Stimulated activated CD4-positive, alpha-beta T cell treated with anti-CD3 and anti-CD28 coated beads, TNF-alpha, amount 100 ng/mL, for 48 hours (primary cell): ENCODE measurements at places on chromosomes 13 and 19.

GRCh38 chr13:96994017-96994857 lies at the start of gene OXGR1:
Gene OXGR1, minus strand, starts transcription at chr13:96994476. Its CDS starts 6,717 bp downstream, at chr13:96987759.
- no peak for DNase-seq

DNA sequence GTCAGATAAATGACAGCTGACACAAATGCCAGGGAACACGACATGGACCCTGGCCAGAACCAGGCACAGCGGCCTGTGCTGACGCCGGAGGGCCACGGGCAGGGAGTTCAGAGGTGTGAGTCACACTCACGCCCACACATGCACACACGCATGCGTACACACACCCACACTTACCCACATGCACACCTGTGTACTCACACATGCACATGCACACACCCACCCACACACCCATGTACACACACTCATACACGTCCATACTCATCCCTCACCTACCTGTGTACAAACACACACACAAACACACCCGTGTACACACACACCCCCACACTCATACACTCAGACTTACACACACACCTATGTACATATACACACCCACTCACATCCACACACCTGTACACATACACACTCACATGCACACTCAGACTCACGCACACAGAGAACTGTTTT lies 40.4 kb downstream of the MLLT1 start:
- DNase-seq: no peak

- DNase-seq: no peak
These were observed 36.8 kb upstream of the GAS6 start for GRCh38 chr13:113900646-113901045.

DNA sequence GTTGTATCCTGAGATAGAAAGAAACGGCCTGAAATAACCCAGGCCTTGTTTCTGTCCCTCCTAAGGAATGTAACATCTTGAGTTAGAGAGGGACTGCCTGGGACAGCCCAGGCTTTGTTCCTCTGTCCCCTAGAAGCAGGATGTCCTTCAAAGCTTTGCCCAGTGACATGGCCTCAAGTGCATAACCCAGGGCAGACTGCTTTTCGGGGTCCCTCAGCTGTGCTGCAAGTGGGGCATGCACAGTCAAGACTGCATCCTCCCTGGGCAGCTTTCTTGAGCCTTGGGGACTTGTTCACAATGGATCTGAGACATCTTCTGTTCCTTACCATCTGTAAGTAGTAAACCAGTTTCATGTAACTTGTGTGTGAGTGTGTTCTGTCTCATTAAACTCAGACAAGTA lies 7.5 kb upstream of the EPSTI1 start:
- DNase-seq: no peak

- DNase-seq: peak; percentile 38
These were observed 142.2 kb downstream of the SIPA1L3 start for GRCh38 chr19:38049105-38049649.

GRCh38 chr13:62057286-62057685 lies 641.6 kb upstream of the PCDH20 start:
- no peak for DNase-seq

DNA sequence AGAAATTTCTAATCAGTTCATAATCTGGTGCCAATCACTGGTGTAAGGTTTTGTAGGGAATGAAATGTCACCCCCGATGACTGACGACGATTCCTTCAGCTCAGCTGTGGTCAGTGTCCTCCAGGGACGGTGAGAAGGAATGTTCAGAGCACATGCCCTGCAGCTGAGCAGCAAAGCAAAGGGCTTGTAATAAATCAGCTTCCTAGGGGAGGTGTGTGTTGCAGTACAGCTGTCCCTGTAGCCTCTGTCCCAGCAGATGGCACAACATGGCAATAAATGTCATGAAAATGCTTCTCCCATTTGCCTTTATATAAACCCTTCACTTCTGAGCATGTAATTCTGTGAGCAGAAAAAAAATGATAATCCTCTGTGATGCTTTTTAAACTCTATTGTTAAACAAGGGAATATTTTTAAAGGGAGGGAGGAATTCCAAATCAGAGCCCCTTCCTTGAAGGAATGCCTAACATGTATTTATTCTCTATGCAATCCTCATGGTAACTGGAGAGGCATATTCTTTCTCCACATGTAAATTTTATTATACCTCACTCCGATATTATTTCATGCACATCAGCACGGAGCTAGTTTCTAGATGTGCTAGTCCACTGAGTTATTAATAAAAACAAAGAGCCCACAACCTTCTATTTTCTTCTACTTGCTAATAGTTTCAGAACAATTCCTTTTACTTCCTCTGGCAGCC lies 102.5 kb downstream of the FAM216B start:
- no peak for DNase-seq

- no peak for DNase-seq
These were observed 457.2 kb downstream of the IRS2 start for GRCh38 chr13:109329175-109329574.

DNA sequence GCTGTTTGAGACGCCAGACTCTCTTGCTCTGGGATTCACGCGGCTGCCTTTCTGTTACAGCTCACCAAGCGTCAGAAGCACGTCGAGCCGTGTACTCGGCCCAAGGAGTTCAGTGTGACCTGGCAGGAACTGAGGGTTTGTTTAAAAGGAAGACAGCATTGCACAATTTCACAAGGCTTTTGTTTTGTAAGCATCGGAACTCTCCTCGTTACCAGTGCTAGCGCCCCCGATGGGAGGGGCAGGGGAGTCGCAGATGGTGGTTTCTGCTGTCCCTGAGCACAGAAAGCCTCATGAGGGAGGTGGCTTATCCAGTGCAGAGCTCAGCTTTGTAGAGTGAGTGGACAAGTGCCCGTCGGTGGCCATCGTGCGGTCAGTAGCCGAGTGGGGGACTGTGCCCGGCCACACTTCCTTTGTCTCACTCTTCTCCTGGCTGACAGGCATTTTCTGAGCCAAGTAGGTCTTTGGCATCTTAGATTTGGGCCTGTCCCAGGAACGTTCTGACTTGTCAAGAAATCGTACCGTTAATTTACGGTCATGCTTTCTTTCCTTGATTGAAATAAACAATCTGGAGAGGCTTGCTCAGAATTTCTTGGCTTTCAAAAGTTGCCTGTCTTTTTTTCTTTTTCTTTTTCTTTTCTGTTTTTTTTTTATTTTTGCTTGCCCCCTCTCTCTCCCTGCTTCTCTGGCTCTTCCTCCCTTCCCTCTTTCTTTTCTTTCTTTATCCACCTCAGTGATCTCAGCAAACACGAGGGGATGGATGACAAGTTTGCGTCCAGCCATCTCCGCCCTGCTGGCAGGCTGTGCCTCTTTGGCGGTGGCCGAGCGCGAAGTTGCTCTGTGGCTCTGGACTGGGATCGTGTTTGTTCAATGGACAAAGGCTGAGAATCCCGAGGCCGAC lies 7.7 kb downstream of the KDM4B start:
- no peak for DNase-seq

DNA sequence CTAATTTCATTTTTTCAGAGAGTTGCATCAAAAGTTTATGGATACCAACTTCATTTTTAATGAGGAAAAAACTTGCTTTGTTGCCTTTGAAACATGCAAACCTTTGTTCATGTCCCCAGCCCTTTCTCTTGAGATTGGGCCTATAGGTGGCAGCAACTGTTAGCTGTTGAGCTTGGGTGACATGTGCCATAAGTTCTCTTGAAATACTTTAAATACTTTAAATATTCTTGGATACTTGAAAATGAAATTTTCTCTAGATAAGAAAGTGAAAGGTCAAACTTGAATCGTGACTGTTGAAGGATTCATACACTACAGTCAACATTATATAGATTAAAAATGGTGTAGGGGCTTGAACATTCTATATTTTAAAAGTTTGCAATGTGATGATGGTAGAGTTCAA lies 294.9 kb downstream of the NDFIP2 start:
- DNase-seq: no peak

DNA sequence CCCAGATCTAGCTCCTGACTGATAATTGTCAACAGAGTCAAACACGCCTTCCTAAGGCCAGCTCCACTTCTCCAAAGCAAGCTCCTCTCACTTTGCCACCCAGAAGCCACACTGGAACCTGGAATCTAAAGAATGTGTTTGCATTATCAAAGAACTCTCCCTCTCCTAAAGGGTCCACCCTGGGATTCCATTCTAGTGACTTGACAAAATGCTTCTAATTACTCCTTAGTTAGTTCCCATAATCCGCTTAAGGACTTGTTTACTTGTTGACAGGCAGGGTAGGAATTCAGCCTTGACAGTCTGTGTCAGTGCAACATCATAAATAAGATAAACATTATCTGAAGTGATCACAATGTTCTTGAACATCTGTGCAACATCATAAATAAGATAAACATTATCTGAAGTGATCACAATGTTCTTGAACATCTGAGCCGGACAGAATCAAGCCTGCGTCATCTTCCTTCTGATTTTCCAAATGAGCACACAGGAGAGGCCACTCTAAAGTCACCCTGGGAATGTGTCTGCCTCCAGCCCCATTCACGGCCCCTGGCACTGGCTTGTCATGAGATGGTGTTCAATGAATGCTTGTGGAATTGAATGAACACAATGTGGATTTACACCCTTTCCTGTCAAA lies 512.1 kb downstream of the IRS2 start:
- DNase-seq: no peak

- no peak for DNase-seq
These were observed 1094.3 kb downstream of the EFNB2 start for GRCh38 chr13:105441051-105441750.

GRCh38 chr19:55599842-55600661 lies at the start of gene ZNF524:
Gene ZNF524, plus strand, starts transcription at chr19:55600288. Its CDS starts 1,825 bp downstream, at chr19:55602113.
- DNase-seq: peak; percentile 80

DNA sequence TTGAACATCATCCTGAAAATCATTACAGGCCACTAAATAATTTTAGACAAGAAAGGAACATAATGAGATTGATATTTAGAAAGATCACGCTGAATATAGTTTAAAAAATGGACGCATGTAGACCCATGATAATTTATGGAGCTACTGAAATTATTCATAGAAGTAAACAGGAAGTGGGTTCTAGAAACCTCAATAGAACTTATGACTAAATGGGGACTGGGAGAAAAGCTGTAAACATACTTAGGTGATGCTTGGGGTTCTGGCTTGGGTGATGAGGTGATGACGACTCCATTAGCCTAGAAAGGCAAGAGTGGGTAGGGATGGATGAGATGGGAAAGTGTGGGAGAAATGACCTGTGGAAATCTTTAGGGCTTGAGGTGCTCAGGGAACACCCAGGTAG lies 484.0 kb downstream of the MYO16 start:
- no peak for DNase-seq

DNA sequence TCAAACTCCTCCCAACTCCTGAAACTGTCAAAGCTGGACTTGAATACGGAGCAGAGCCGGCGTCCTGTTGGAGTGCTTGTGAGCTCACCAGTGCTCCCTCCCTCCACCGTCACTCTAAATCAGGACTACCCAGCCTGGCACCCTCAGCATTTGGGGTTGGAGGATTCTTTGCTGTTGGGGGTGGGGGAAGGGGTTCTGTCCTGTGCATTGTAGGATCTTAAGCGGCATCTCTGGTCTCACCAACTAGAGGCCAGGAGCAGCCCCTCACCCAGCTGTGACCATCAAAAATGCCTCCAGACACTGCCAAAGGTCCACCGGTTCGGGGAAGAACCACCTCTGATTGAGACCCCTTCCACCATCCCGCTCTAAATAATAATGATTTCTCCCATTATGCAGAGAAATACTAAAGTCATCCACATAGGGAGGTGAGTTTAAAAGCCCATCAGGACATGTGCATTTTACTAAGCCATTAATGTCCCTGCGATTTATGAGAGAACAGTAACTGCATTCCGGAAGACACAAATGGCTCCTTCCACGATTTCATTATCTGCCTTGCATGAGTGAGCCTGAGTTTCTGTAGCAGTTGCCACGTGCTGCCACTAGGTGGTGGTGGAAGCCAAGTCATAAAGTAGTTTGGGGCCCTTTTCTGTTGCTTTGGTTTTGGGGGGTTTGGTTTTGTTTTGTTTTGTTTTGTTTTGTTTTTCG lies 16.1 kb upstream of the USP29 start:
- peak; percentile 23 for DNase-seq

- DNase-seq: no peak
These were observed 107.8 kb upstream of the SPRY2 start for GRCh38 chr13:80448725-80449124.

DNA sequence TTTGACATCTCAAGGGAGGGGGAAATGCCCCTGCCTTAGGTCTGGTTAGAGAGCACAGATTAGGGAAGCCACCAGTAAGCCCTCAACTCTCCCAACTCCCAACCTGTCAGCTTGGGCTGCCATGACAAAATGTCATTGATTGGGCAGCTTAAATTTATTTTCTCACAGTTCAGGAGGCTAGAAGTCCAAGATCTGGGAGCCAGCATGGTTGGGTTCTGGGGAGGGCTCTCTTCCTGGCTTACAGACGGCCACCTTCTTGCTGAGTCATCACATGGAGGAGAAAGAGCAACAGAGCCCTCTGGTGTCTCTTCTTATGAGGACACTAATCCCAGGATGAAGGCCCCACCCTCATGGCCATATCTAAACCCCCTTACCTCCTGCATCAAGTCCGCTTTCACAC lies 24.2 kb downstream of the C19orf12 start:
- peak; percentile 34 for DNase-seq

- DNase-seq: no peak
These were observed 9.8 kb downstream of the PLK5 start for GRCh38 chr19:1533510-1534150.

- DNase-seq: no peak
These were observed 182.4 kb downstream of the NUFIP1 start for GRCh38 chr13:44806826-44807225.

DNA sequence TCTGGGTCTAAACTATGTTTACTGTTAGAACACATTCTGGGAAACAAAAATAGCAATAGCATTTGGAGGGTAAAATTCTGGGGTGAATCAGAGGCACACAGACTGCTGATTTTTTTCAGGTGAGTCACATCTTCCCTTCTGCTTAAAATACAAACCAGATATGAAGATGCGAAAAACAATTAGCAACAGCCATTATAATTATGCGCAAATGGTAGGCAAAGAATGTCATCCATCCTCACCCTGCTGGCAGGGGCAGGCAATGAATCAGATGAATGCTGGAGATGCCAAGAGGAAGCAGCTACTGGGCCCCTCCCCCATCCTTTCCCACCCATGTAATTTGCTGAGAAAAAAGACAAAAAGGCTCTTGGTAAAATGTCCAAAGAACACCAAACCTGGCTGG lies 282.9 kb downstream of the KLF5 start:
- no peak for DNase-seq

DNA sequence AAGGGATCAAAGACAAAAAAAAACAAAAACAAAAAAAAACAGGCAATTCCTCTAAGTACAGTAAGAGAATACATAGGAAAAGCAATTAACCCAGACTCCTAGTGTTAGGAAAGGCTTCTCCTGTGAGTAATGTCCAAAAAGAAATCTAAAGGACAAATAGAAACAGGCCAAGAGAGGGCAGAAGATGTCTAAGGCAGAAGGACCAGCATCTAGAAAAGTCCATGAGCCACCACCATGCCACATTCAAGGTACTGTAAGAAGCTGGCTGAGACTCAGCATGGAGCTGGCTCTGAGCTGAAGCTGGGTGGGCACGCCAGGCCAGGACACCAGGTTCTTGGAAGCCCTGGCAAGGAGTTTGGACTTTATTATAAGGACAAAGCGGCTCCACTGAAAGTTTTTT lies 118.1 kb upstream of the FRY start:
- DNase-seq: no peak

DNA sequence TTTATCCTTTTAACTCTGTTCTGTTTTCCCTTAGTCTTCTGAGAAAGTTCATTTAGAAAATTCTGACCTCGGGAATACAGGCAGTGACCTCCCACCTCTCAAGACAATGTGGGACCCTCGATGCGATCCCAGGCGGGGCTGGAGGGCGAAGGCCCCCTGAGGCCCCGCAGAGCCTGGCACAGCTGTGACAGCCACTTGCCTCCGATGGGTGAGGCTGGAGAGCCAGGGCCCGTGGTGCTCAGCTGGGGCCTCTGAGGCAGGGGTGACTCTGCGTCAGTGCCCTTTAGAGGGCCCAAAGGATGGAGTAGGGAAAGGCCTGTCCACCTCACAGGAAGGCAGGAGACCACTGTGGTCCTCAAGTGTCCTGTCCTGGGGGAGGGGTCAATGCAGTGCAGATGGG lies 10.3 kb downstream of the GJA3 start:
- no peak for DNase-seq
